Esophagus squamous epithelium (tissue), 5 donors: ENCODE measurements at places on chromosomes 11 and 22. TPM values are rescaled to one million over a fixed set of nuclear protein-coding genes. Genes with fewer than 3 reads are reported as not detected.

DNA sequence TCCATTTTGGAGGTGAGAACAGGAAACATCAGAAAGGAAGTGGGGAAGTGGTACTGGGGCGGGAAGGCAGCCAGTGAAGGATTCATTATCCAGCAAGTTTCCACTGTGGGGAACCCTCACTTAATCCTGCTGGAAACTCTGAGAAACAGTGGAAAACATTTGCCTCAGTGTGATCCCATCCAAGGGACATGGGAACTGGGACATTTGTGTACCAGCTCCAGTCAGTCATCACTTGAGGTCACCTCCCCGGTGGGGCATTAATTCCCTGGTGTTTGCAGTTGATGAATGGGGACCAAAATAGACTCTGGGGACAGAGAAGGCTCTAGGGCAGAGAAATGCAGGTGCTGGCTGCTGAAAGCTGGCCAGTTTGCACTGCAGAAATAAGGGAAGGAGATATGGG is 599.9 kb downstream of the BUD13 start:
- no peaks in the 10 kb centered on the region for H3K4me1 ChIP-seq
- no peaks in the 10 kb centered on the region for H3K36me3 ChIP-seq
- no peak overlapping the region for H3K4me3 ChIP-seq
- DNase-seq = no peak
- H3K27ac ChIP-seq = no peak overlapping the region

- H3K4me3 ChIP-seq = peak within 1 kb of the TSS; percentile 83
- DNase-seq = no peak
- H3K36me3 ChIP-seq = no peaks in the 10 kb centered on the region
- H3K27me3 ChIP-seq = no peaks in the 10 kb centered on the region
These were observed at the start of gene LTBP3 for GRCh38 chr11:65558002-65558929. Gene LTBP3 (minus strand): TSS chr11:65558359. CDS start chr11:65557959, 400 bp downstream.

- H3K36me3 ChIP-seq = no peaks in the 10 kb centered on the region
- H3K27ac ChIP-seq = no peak overlapping the region
- no peak overlapping the region for H3K4me3 ChIP-seq
- peaks cover 18% of the 10 kb centered on the region for H3K4me1 ChIP-seq
- no peaks in the 10 kb centered on the region for H3K27me3 ChIP-seq
These were observed 2.3 kb downstream of the B3GAT1 start for GRCh38 chr11:134409552-134410429.

- H3K4me1 ChIP-seq = no peaks in the 10 kb centered on the region
- DNase-seq = no peak
- no peak overlapping the region for H3K27ac ChIP-seq
- no peaks in the 10 kb centered on the region for H3K27me3 ChIP-seq
- no peak overlapping the region for H3K4me3 ChIP-seq
These were observed 28.5 kb downstream of the RPUSD4 start for GRCh38 chr11:126182787-126183445.

The FAM83F gene
- total RNA-seq = 39.2 TPM

The LZTR1 gene
- 26.6 TPM for total RNA-seq

DNA sequence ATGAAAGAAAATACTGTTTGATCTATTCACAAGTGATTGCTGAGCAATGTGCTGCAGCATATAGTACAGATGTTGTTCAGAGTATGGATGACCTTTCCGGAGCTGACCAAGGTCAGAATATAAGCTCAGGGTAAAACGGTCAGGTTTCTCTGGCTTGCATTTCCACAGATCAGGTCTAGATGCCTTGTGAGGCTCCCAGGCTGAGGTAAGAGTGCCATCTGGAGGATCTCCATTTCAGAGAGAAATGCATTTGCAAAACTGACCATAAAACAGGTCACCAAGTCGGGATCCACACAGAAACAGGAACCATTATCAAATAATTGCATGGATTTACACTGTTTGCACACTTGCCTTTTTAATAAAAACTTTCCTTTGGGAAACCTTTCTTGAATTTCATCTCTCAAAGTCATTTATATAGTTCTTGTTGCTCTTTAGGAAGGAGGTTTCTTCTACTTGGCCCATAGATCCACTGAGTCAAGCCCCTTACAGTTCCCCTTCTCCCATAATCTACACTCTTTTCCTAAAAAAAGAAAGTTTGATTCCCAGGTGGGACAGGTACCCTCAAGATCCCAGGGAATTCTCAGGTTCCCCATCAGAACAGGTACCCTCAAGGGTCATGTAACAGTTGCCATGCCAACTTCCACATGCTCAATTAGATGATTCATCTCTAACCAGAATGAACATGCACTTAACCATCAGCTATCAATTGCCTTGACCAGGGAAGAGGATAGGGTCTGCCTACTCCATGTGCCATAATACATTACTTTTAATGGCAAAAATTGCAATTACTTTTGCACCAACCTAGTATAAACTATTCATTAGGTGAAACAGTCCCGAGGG is 25.0 kb upstream of the TMPRSS5 start:
- no peaks in the 10 kb centered on the region for H3K27me3 ChIP-seq
- H3K36me3 ChIP-seq = peaks cover 48% of the 10 kb centered on the region
- no peak overlapping the region for H3K4me3 ChIP-seq
- no peak overlapping the region for H3K27ac ChIP-seq
- DNase-seq = no peak

GRCh38 chr11:45713573-45713972 is 48.2 kb upstream of the CHST1 start:
- no peaks in the 10 kb centered on the region for H3K4me1 ChIP-seq
- no peak for DNase-seq

DNA sequence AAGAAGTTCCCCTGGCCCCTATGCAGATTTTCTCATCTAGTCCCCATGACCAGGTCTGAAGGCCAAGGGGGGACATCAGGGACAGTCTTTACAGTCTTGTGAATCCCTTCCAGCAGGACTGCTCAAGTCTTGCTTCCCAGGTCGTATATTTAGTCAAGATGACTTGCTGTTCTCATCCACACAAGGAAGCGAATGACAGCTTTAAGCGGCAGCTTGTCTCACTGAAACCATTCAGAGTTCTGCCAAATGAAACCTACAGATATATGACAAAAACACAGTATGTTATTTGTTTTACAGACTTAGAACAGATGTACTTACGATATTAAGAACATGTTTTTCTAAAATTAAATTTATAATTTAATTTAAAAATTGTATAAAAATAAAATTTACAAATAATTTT is 5.6 kb downstream of the VWA5A start:
- no peaks in the 10 kb centered on the region for H3K27me3 ChIP-seq
- DNase-seq = no peak
- peaks cover 3% of the 10 kb centered on the region for H3K4me1 ChIP-seq
- no peaks in the 10 kb centered on the region for H3K36me3 ChIP-seq
- no peak overlapping the region for H3K4me3 ChIP-seq
- no peak overlapping the region for H3K27ac ChIP-seq

GRCh38 chr22:23182309-23183060 is 2.2 kb downstream of the BCR start:
- peak overlapping the region; percentile 67 for H3K4me3 ChIP-seq
- no peak for DNase-seq
- peak overlapping the region; percentile 86 for H3K27ac ChIP-seq
- H3K27me3 ChIP-seq = no peaks in the 10 kb centered on the region

DNA sequence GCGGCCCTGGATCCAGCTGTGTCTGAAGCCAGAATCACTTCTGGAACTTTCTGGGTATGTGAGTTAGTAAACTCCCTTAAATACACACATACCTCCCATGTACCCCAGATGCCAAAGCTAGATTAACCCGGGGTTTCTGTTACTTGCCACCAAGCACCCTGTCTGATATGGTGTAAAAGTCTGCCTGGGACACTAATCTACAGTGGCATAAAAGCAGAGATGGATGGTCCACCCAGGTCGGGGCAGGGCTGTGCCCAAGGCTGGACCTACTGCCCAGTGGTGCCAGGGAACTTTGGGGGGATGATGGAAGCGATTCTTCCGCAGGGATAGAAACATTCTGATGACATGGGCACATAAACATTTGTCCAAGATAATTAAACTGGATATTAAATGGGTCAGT is 12.7 kb downstream of the MRGPRF start:
- no peak for DNase-seq
- no peaks in the 10 kb centered on the region for H3K27me3 ChIP-seq
- peaks cover 58% of the 10 kb centered on the region for H3K4me1 ChIP-seq
- H3K4me3 ChIP-seq = no peak overlapping the region
- peak overlapping the region; percentile 88 for H3K27ac ChIP-seq
- peaks cover 20% of the 10 kb centered on the region for H3K36me3 ChIP-seq

GRCh38 chr22:44936201-44936600 is 73.6 kb downstream of the PHF21B start:
- no peak overlapping the region for H3K4me3 ChIP-seq
- no peak overlapping the region for H3K27ac ChIP-seq
- no peaks in the 10 kb centered on the region for H3K4me1 ChIP-seq
- no peak for DNase-seq
- no peaks in the 10 kb centered on the region for H3K27me3 ChIP-seq

The SCARF2 gene
- 1.1 TPM for total RNA-seq

GRCh38 chr11:64385945-64386704 is 27.2 kb downstream of the RPS6KA4 start:
- no peaks in the 10 kb centered on the region for H3K4me1 ChIP-seq
- H3K27ac ChIP-seq = no peak overlapping the region
- H3K27me3 ChIP-seq = no peaks in the 10 kb centered on the region
- H3K36me3 ChIP-seq = no peaks in the 10 kb centered on the region

DNA sequence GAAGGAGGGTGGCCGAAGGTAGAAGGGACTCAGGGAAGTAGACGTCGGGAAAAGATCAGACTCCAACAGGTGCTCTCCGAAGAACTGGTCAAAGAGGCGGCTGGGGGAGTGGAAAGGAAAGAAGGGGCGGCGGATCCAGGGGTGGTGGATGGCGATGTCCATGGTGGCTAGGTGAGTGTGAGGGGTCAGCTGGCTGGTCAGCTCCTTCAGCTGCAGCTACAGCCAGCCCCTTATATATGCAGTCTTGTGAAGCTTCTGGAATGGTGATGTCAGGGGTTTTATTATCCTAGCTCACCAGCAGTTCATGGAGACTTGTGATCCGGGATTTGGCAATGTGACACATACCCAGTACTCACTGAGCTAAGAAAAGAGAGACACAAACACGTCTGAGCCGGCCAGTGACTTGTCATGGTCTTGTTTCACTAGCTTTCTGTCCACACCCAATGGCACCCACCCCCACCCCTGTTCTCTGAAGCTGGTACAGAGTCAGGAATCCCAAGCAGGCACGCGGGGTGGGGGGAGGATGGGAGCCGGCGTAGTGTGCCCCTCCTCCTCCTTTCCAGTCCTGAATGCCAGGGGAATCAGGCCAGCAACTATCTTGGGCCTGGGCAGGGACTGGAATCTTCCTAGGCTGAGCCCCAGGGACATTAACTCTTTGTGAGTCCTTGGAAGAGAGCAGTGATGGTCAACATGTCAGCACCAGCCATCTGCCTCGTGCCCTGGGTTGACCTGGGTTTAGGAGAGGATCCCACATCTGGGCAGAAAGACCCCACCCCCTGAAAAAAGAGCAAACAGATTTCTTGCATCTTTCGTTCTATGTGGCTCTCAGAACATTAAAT is at the start of gene CRYAB:
CRYAB (minus strand) TSS at position 208 of the 839 bp plus-strand sequence; CDS start at position 162, 46 bp downstream.
- no peak for DNase-seq
- peaks cover 12% of the 10 kb centered on the region for H3K36me3 ChIP-seq
- H3K27ac ChIP-seq = peak within 1 kb of the TSS; percentile 96
- no peaks in the 10 kb centered on the region for H3K27me3 ChIP-seq

DNA sequence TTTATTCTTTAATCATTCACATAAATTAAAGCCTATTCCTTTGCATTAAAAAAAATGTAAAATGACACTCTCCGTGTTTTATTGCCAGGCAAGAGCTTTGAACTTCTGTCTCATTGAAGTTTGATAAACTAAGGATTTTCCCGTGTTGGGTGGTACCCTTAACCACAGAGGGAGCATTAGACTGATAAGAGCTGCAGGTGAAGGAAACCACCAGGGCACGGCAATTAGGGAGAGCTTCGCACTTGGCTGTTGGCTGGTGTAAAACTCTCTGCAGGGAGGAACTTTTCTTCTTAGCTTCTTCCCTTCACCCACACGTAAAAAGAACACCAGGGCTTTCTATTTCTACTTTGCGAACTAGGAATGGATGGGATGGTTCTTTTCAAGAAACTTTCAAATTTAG is 47.0 kb downstream of the CSTPP1 start:
- H3K27ac ChIP-seq = no peak overlapping the region
- no peak for DNase-seq
- H3K36me3 ChIP-seq = peaks cover 8% of the 10 kb centered on the region
- H3K4me3 ChIP-seq = no peak overlapping the region

DNA sequence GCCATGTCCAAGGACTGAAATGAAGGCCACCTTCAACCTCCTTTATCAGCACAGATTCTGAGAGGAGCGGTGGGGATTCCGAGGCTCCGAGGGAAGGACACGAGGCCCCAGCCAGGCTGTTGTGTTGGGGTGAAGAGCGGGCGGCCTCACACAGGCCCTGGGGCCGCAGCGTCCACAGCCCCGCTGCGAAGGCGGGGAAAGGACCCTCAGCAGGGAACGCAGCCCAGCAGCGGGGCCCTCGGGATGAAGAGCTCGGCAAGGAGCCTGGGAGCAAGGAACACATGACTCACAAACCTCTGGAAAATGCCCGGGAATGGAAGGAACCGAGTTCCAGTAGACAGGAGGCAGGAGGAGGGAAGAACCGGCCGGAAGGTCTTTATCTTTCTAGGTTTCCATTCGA is 227.2 kb downstream of the BRD1 start:
- DNase-seq = no peak
- H3K4me1 ChIP-seq = no peaks in the 10 kb centered on the region
- no peaks in the 10 kb centered on the region for H3K27me3 ChIP-seq
- H3K36me3 ChIP-seq = no peaks in the 10 kb centered on the region

The SLC43A1 gene
- 11.4 TPM for total RNA-seq

GRCh38 chr22:17916226-17916889 is 108.0 kb downstream of the MICAL3 start:
- no peak overlapping the region for H3K4me3 ChIP-seq
- no peaks in the 10 kb centered on the region for H3K36me3 ChIP-seq
- DNase-seq = no peak

- no peak overlapping the region for H3K27ac ChIP-seq
- no peaks in the 10 kb centered on the region for H3K27me3 ChIP-seq
- no peak for DNase-seq
- H3K4me1 ChIP-seq = no peaks in the 10 kb centered on the region
- no peak overlapping the region for H3K4me3 ChIP-seq
These were observed 23.5 kb downstream of the CACNG2 start for GRCh38 chr22:36680038-36680437.

The FOLR2 gene
- 1.7 TPM for total RNA-seq

The OR8D1 gene
- not detected for total RNA-seq

GRCh38 chr11:118621071-118621783 is 13.8 kb downstream of the PHLDB1 start:
- no peaks in the 10 kb centered on the region for H3K27me3 ChIP-seq
- H3K36me3 ChIP-seq = no peaks in the 10 kb centered on the region
- DNase-seq = no peak
- peak overlapping the region; percentile 51 for H3K4me3 ChIP-seq

The LINC01488 gene
- not detected for total RNA-seq

The APOL1 gene
- total RNA-seq = 49.3 TPM

The UBQLNL gene
- not detected for total RNA-seq

The TUB gene
- total RNA-seq = 6.1 TPM

- no peak overlapping the region for H3K27ac ChIP-seq
- no peaks in the 10 kb centered on the region for H3K36me3 ChIP-seq
- H3K4me1 ChIP-seq = no peaks in the 10 kb centered on the region
- no peaks in the 10 kb centered on the region for H3K27me3 ChIP-seq
These were observed 1102.8 kb downstream of the BRD1 start for GRCh38 chr22:48724899-48725298.

The OR51G2 gene
- not detected for total RNA-seq

The FGF3 gene
- not detected for total RNA-seq
